ENCODE measurements at places on chromosomes 16 and 17. TPM values are rescaled to one million over a fixed set of nuclear protein-coding genes. Genes with fewer than 3 reads are reported as not detected.

The CRYM gene
- 105 TPM for total RNA-seq

The G6PC1 gene
- total RNA-seq, result not detected

The MYO15B gene
- 62.8 TPM for total RNA-seq

The CCL7 gene
- not detected for total RNA-seq

The GPR139 gene
- total RNA-seq, result not detected

The KRT13 gene
- not detected for total RNA-seq

The HSD17B1 gene
- 0.83 TPM for total RNA-seq

The ZNF597 gene
- 1.8 TPM for total RNA-seq

The HNF1B gene
- total RNA-seq, result not detected

The GAS2L2 gene
- total RNA-seq, result 0.08 TPM

The MT1G gene
- total RNA-seq, result 1.2 TPM

The ARL2BP gene
- total RNA-seq, result 41.5 TPM

The CARD14 gene
- not detected for total RNA-seq

The SLC6A2 gene
- total RNA-seq, result not detected

The IL21R gene
- total RNA-seq, result 1.4 TPM

The SLC16A5 gene
- total RNA-seq, result 22.7 TPM

The SLC5A10 gene
- 0.13 TPM for total RNA-seq

The CCDC40 gene
- 9.0 TPM for total RNA-seq

The SMTNL2 gene
- 8.1 TPM for total RNA-seq

The LDHD gene
- total RNA-seq, result 89.3 TPM

The NPIPB12 gene
- 17.4 TPM for total RNA-seq

The PLLP gene
- 1.2 TPM for total RNA-seq

The PLXDC1 gene
- 21.4 TPM for total RNA-seq

The TERB1 gene
- not detected for total RNA-seq

The SPECC1 gene
- 10.1 TPM for total RNA-seq

The ITGAD gene
- not detected for total RNA-seq

The SLFN14 gene
- 0.08 TPM for total RNA-seq

The KRT14 gene
- not detected for total RNA-seq

The PALB2 gene
- total RNA-seq, result 4.6 TPM

The SECTM1 gene
- 2.0 TPM for total RNA-seq

The SPNS1 gene
- total RNA-seq, result 15.6 TPM

The SP6 gene
- total RNA-seq, result 0.08 TPM

The PRSS53 gene
- 0.59 TPM for total RNA-seq

The TNFRSF17 gene
- total RNA-seq, result not detected

The MYH8 gene
- 0.05 TPM for total RNA-seq

The LITAF gene
- total RNA-seq, result 40.5 TPM

The LPCAT2 gene
- 8.5 TPM for total RNA-seq

The KRTAP4-4 gene
- not detected for total RNA-seq

The TAT gene
- not detected for total RNA-seq

The CACNG3 gene
- total RNA-seq, result not detected

The TOP2A gene
- total RNA-seq, result 0.51 TPM

The PKMYT1 gene
- total RNA-seq, result 1.8 TPM

The G6PC3 gene
- 33.6 TPM for total RNA-seq

The SGCA gene
- total RNA-seq, result 159 TPM

The TNK1 gene
- total RNA-seq, result 2.0 TPM

The TPSD1 gene
- not detected for total RNA-seq

The XAF1 gene
- total RNA-seq, result 31.7 TPM

The CHRNE gene
- 5.5 TPM for total RNA-seq

The CIBAR2 gene
- total RNA-seq, result not detected

The DNAH2 gene
- total RNA-seq, result 0.16 TPM

The ASGR2 gene
- 0.24 TPM for total RNA-seq

The PRAC2 gene
- not detected for total RNA-seq

The SRCIN1 gene
- 6.2 TPM for total RNA-seq

The SMIM22 gene
- not detected for total RNA-seq

The SCARF1 gene
- 10.9 TPM for total RNA-seq

The C16orf96 gene
- 0.11 TPM for total RNA-seq
